Hypothalamus (tissue), 51 donors: ENCODE measurements at places on chromosomes 11 and 22.

GRCh38 chr11:75337195-75337654 is 14.2 kb downstream of the ARRB1 start:
- DNase-seq, result no peak

GRCh38 chr11:32630844-32631243 is 47.2 kb downstream of the EIF3M start:
- DNase-seq, result no peak

- DNase-seq, result no peak
Observed at GRCh38 chr11:131977854-131978253, 607.4 kb downstream of the NTM start.

- no peak for DNase-seq
Observed at GRCh38 chr11:104028476-104029263, 7.8 kb upstream of the DDI1 start.
